ENCODE measurements at places on chromosomes 13 and 19.

DNA sequence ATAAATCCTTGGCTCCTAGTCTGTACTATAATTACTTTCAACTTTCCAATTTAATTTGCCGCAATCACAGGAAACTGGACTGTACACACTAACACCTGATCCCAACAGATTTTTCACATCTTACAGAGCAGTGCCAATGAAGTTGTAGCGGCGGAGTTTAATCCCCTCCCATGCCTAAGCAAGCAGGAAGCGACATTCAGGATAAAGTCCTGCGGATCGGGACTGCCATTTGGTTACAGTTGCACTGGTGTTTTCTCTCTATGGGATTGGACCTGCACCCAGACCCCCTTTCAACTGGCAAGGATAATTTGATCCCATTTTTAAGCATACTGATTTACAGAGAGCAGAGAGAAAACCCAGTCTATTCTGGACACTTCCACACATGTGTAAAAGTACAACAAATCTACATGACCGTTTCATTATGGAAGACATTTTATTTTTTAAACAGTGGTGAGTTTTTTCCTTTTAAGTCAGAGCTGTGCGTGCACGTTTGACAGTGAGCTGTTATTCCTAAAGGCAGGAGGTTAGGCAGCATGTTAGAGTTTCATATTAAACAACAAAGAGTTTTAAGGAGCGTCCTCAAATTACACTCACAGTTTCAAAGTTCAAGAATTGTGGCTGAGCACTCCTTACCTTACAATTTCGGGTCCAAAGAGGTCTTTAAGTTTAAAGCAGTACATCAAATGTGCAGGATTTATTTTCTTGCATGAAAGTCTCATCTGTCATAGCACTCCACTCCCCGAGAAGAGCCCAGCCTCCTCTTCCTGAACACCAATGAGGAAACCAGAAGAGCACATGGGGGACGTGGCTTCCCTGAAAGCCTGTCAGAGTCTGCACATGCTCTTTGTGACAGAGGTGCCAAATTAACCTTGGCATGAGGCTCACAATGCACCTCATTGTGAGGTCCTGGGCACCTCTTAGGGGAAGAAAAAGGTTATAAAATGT, 141.6 kb upstream of the RFC3 start:
- DNase-seq, result peak; percentile 39

DNA sequence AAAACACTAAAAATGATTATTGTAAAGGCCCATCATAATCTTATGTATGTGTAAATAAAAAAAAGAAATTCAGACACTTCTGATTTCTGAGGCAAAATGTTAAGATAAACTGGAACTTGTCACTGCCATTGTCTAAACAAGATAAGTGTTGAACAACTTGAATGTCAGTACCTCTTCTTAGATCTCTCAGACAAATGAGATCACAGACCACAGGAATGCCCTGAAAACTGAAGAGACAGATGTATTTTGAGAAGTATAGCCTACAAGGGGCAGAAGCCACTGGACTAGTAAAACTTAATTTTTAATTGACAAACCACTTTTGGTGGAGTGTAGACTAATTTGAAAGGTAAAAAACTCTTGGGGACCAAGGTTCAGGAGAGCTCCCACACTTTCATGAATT, 375.5 kb upstream of the SLITRK5 start:
- DNase-seq, result no peak

DNA sequence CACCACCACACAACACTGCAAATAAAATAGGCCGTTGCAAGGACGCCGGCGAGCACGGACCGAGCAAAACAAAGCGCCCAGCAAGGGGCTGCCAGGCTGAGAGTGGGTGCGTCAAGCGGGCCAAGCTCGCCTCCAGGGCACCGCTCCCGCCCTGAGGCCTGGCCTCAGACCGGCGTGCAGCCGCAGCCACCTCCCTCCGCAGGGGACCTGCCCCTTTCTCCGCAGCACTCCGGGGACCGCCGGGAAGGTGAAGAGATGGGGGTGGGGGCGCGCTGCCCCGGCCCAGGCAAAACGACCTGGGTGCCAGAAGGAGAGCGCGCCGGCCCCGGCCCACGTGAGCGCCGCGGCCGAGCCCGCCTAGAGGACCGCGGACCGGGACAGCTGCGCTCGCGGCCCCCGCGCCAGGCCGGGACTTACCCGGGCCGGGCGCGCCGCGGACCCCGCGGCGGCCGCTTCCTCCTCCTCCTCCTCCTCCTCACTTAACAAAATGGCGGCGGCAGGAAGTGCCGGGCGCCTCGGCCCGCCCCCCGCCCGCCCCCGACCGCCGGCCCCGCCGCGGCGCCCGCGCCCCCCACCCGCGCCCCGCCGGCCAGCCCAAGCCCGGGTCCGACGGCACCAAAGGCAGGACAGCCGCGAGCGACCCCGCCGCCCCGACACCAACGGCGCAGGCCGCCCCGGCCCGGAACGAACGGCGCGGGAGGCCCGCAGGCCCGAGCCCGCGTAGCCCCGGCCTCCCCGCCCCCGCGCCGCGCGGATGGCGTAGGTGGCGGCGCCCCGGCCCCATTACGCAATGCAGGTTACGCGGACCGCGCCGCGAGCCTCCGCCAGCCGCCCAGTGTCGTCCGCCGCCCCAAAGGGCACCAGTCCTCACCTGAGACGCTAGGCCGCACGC, 674 bp downstream of the BRD4 start:
- DNase-seq, result no peak

- no peak for DNase-seq
These were observed 30.9 kb downstream of the LAMP1 start for GRCh38 chr13:113327766-113328471.

DNA sequence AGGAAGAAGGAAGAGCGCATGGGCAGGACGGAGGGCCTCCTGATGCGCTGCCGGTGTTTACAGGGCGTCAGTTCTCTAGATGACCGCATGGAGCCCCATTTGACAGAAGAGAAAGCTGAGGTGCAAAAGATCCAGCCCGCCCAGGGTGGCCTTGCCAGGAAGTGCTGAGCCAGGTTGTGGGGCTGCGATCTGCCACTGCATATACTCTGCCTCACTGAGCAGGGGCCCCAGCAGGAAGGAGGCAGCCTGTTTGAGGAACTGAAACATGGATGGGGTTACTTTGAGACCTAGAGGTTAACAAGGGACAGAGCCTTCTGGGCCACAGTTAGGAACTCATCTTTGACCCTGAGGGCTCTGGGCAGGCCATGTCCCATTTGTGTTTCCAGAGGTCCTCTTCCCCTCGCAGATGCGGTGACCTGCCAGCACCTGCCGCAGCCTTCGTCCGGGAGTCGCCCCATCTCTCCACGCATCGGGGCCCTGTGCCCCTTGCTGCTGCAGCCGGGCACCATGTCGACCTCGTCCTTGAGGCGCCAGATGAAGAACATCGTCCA, 3.2 kb downstream of the EPN1 start:
- DNase-seq, result no peak

- no peak for DNase-seq
These were observed 2.3 kb downstream of the ZSCAN5A start for GRCh38 chr19:56312342-56312741.

DNA sequence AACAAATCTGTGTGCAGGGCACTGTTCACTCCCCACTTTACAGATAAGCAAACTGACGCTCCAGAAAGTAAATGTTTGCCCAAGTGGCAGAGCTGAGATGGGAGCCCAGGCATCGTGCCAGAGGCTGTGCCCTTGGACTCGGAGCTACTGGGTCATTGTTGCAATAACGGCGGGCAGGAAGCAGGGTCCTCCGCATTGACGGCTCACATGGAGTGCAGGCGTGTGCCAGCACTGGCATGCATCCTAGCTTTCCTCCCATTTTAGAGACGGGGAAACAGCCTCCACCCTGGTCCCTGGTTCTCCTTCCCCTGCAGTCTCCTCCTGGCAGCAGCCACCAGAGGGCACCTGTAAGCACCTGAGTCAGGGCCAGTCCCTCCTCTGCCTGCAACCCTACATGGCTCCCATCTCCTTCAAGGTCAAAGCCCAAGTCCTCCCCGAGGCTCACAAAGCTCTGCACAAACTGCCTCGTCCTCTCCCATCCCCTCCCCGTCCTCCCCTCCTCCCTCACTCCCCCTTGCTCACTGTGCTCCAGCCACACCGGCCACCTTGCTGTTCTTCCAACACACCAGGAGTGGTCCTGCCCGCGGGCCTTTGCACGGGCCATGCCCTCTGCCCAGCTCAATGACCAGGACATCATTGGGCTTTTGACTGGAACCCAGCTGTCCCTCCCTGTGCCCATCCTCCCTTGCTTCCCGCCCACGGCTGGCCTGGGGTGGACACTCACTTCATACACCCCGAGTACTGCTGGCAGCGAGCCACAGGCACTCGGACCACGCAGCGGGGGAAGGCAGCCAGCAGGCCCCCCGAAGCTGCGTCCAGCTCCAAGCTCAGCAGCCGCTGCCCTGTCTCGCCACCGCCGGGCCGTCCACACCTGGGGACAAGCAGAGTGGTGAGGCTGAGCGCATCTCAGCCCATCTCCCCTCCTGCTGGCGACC, 7.7 kb upstream of the LRG1 start:
- DNase-seq, result peak; percentile 26

DNA sequence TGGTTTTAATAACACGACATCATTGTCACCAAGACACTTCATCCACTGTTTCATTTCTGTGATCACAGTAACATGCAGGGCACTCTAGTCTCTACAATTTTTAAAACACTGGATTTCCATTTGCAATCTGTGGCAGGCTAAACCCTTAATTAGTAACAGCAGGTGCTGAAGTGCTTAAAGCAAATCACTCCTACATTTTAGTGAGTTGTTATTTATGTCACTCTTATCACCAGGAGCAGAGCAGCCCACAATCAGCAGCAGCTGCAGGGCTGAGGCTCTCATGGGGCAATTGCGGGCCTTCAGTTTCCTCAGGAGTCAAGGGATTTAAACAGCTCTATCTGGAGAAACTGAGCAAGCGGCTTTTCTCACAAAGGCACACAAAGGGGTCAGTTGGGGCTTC, 1.6 kb downstream of the SOHLH2 start:
- no peak for DNase-seq

DNA sequence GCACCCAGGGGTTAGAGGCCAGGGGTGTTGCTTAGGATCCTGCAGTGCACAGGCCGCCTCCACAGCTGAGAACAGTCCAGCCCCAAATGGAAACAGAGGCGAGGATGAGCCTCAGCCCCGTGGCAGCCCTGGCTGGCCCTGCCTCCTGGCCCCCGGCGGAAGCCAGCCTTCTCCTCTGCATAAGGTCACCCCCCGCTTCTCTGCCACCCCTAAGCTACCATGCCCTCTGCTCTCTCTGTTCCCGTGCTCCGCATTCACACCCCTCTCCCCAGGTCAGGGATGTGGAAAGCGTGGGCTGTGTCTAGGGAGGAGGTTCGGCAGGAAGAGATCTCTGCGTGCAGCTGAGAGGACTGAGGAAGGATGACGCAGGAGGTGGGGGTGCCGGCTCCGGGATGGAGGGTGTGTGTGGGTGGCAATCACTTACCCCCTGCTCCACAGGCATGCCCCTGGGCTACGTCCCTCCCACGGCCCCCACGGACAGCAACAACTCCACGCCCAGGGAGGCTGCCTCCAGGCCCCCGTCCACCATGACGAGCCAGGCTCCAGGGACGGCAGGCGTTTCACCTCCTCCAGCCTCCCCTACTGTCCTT, 6.0 kb downstream of the SSC5D start:
- DNase-seq, result no peak

- no peak for DNase-seq
These were observed 9.0 kb upstream of the USP29 start for GRCh38 chr19:57110592-57111328.

DNA sequence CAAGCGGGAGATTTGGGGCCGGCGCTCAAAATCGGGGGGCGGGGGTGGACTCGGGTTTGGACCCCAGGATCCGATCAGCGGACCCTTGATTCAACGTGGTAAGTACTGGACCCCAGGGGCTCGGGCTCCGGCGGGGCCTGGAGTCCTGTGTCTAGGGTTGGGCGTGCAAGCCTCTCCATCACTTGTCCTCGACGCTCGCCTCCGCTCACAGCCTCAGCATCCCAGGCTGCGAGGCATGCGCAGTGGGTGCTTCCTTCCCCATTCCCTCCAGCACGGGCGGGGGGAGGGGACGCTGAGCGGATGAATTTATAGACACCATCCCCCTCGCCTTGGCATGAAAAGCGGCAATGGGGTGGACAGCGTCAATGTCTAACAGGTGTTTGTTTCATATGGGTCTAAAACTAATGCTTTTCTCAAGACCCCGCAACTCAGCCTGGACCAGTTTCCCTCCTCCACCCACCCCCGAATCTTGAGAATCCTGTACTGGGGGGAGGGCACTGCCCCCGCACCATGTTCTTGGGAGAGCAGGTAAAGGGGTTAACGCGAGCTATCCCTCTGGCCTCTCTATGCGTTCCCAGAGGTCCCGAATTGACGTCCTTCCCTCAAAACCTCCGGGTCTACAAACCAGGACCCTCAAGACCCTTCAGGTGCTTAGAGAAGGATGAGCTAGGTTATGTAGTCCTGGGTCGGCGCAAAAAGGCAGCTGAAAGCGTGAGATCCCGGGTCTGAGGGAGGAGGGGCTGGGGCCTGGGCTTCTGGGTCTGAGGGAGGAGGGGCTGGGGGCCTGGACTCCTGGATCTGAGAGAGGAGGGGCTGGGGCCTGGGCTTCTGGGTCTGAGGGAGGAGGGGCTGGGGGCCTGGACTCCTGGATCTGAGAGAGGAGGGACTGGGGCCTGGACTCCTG, 579 bp downstream of the CPT1C start:
- DNase-seq, result peak; percentile 76

DNA sequence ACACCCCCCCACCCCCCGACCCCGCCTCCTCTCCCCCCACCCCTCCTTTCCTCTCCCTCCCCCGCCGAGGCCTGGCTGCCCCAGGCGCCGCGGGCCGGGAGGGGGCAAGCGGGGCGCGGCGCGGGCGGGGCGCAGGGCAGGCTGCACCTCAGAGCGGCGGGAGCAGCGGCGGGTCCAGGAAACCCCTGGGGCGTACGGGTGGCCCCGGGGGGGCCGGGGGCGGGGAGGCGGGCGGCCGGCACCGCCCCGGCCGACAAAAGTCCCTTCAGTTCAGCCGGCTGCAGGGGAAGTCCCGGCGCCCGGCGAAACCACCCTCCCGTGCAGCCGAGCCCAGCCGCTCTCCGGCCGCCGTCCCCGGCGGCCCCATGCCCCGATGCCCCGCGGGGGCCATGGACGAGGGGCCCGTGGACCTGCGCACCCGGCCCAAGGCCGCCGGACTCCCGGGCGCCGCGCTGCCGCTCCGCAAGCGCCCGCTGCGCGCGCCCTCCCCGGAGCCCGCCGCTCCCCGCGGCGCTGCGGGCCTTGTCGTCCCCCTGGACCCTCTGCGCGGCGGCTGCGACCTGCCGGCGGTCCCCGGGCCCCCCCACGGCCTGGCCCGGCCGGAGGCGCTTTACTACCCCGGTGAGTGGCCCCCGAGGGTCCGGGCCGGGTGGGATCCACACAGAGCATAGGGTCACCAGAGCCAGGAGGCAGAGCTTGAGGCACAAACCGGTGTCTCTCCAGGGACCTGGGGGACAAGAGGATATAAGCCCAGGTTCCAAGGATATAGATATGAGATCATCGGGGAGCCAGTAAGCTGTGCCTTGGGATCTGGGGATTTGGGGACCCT, at the start of gene BCL3:
Gene BCL3, plus strand, starts transcription at position 283 of the 829 bp plus-strand sequence. Its CDS starts 83 bp downstream, at position 366.
- DNase-seq, result peak; percentile 40

GRCh38 chr19:29674374-29675119, 9.3 kb downstream of the PLEKHF1 start:
- no peak for DNase-seq

DNA sequence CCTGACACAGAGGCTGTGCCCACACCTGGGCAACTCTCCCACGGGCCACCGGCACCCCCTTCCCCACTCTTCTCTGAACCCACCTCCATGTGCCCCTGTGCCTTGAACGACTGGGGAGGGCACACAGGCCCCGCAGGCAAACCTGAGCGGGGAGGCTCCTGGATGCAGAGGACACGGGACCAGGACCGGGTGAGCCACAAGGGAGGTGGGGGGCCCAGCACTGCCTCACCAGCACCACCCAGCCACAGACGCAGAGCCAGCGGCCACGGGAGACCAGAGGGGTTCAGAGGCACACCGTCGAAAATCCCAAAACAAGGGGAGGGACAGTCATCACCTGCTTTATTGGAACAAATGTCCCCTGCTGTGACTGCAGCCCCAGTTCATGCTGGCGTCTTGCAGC, 49.4 kb downstream of the STK24 start:
- no peak for DNase-seq

All from endothelial cell of umbilical vein (primary cell).